NCI-H1105 treated with DMSO at 0.1 percent for 48 hours (cell line): ENCODE measurements at places on chromosomes 4 and X.

- no peak for DNase-seq
Measured at GRCh38 chr4:144711700-144712456, 65.9 kb downstream of the HHIP start.

DNA sequence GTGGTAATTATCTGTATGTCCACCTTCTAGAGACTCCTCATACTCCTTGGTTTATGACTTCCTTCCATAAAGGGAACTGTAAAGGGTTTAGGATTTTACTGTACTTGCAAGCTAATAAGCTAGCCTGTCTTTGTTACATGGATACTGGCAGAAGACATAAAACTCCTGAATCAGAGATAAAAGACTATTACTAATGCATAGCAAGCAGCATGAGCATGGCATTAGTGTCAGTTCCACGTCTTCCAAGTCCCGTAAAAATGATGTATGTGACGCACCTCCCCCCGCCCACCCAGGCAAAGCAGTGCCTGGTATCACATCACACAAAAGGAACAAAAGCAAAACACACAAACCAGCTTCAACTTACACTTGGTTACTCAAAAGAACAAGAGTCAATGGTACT, 71.0 kb downstream of the SLC10A6 start:
- no peak for DNase-seq

DNA sequence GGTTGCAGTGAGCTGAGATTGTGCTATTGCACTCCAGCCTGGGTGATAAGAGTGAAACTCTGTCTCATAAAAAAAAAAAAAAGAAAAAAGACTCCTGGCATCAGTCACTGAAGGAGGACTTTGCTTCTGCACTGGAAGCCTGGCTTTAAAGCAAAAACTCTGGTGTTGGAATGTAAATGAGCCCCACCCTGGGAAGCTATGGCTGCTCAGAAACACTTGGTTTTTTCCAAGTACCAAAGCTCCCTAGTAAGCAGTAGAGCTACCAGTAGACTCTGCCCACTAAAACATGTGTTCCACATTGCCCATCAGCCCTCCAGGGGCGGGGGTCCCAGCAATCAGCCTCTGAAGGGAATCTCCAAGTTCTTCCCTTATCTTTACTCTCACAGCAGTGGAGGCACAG, 154.4 kb downstream of the SHROOM3 start:
- no peak for DNase-seq

DNA sequence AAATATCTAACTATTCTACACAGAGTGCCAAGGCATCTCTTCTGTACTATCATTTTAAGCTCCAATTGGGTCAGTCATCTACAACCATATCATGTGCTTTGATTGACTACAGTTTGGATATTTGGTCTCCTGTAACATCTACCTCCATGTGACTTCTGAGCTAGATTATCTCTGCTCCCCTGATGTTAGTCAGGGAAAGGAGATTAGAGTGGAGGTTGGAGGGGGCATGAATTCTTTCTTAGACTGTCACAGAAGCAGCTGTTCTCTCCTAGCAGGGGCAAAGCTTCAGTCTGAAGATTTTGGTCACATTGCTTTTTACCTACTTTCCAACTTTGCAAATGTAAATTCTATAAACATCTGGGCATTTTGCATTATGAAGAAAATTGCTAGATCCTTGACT, 62.6 kb upstream of the C4orf54 start:
- DNase-seq, result no peak

GRCh38 chr4:87745064-87745807, 54.1 kb upstream of the IBSP start:
- no peak for DNase-seq

- no peak for DNase-seq
Measured at GRCh38 chrX:46838486-46838870, 1.6 kb downstream of the RP2 start.

DNA sequence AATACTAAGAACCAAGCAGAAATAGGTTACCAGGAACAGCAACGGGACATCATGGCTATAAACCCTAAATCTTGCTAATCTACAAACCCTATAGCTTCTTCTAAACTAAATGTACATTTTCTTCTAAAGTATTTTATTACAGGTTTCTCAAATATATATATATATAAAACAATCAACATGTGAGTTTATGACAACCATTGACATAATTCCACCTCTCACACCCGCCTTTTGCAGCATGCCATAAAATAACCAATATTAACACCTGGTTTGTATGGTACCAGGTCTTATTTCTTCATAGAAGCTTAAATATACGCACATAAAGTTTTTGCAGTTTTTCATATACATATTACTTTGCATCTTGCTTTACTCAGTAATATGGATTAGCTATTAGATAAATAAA, 955.3 kb upstream of the LCORL start:
- no peak for DNase-seq

- DNase-seq, result peak; percentile 26
Measured at GRCh38 chr4:38867478-38868058, at the start of gene FAM114A1. TSS of gene FAM114A1 (plus strand) at chr4:38867806. CDS start at chr4:38878079, 10,273 bp downstream.

DNA sequence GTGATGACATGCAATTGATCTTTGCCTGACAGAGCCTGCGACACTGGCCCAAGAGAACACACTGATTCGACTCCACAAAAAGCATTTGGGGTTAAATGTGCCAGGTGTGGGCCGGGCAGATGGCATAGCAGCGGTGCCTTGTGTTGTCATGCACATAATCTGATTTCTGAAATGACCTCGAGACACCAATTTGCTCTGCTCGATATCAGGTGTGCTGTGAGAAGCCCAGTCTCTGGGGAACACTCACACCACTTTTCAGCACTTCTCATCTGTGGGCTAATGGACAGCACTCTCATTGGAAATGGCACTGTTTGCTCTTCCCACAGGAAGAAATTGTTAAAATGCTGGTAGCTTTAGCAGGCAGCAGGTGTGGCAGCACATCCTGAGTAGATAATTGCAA, 738.3 kb upstream of the TENM3 start:
- peak; percentile 69 for DNase-seq
